Activated effector memory CD4-positive, alpha-beta T cell treated with Interleukin-2 at 50 U/mL for 16 hours (primary cell): ENCODE measurements at places on chromosomes 1 and 21.

- DNase-seq, result no peak
These were observed 228.9 kb downstream of the TNR start for GRCh38 chr1:175514387-175514953.

DNA sequence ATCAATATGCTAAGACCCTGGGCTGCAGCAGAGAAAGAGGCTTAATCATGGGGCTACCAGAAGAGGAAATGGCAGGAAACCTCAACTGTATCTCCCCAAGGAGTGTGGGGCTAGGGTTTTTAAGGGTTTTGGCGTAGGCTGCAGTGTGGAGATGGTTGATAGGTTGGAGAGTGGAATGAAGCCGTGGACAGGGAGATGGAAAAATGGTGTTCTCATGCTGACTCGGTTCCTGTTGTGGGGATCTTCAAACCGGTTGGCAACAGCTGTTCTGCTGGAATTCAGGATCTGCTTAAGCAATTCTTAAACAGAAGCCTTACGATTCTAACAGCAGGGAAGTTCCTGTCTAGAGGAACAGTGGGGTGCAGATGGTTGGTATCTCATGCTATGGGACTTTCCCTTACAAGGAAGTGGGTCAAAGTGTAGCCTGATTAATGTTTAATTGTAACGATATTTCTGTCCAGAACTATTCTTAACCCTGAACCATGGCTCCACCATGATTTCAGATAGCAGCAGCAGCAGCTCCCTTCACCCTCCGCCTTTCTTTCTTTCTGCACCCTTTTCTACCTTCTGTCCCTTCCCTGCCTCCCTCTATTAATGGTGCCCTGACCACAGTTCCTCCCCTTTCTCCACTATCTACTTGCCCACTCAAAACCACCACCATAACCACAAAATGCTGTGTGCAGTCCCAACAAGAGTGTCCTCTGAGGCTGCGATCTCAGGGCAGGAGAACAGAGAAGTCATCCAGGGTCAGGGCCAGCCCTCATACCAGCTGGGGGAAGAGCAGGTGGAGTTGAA is 30.8 kb downstream of the RSPH1 start:
- no peak for DNase-seq

DNA sequence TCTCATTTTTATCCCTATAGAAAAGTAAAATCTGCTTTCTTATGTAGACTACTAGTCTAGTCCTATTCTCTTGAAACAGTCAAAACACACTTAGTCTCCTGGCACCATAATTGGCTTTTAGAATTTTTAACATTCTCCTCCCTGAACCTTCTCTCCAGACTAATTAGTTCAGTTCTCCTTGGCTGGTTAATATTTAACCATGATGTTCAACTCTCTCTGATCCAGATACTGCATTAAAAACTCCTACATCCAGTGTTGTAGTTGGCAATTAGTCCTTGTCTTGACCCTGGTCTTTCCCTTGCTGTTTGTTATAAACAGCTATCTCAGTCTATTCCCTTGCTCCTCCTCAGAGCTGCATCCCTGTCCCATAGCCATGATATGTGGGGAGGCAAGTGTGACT is 422.9 kb upstream of the BEND5 start:
- DNase-seq, result no peak

DNA sequence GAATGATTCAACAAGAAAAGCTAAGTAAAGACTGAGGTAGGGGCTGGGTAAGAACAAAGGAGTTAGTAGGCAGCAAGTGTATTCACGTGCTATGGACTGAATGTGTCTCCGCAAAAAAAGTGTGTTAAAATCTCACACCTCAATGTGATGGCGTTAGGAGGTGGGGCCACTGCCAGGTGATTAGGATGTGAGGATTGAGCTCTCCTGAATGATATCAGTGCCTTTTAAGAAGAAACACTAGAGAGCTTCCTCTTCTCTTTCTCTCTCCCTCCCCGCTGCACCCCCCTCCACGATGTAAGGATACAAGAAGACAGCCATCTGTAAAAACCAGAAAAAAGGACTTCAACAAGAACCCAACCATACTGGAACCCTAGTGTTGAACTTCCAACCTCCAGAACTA is 396.1 kb upstream of the PLXNA2 start:
- DNase-seq, result no peak

GRCh38 chr1:47585141-47585902 is 147.5 kb downstream of the FOXD2 start:
- no peak for DNase-seq

GRCh38 chr1:230958370-230958769 is 20.3 kb downstream of the TTC13 start:
- DNase-seq, result no peak

- DNase-seq, result no peak
These were observed 155.3 kb downstream of the DISC1 start for GRCh38 chr1:231781892-231782291.

DNA sequence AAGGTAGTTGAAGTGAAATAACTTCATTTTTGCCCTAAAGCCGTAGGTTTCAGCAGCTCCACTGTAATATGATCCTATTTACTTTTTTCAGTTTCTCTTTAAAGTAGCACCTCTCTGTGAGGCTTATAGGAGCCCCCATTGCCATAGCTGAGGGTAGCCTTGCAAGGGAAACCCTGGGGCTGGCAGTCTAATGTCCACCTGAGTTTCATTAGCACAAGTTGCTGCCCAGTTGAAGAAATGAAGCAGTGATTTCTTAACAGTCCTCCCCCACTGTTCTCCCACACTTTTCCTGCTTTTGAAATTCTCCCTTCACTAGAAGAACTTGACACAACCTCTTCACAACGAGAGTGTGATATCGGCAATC is 1.5 kb downstream of the HMCN1 start:
- DNase-seq, result no peak

DNA sequence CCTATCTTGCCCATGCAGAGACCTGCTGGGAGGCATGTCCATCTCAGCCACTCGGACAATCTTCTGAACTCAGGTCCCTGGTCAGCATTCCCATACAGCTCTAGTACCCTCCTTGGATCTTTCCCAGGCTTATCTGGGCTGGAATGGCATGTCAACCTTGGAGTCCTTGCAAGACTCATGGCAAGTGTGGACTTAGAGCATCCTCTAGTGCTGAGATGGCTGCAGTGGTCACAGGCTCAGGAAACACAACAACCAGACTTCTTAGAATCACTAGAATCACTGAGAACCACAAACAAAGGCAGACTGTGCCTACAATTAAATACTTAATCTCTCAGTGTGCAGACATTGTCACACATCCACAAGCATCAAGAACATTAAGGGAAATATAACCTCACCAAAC is 73.1 kb upstream of the TSHB start:
- DNase-seq, result no peak

DNA sequence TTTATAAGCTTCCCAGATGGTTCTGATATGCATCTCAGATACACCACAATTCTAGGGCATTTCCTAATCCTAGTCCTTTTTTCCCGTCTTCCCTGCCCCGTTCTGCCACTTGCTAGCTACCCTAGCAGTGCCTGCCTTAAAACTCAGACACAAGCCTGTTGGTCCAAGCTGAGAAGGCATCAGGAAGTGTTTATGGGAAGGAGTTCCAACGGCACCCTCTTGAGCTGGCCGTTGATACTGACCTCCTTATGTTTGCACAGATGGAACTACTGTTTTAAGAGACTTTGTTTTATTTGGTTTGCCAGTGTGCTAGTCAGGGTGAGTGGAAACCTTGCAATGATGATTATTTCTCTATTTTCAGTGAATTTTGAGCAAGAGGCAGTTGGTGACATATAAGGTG is 67.2 kb downstream of the UCK2 start:
- no peak for DNase-seq

GRCh38 chr1:3113047-3113740 is 44.2 kb downstream of the PRDM16 start:
- DNase-seq, result no peak

- DNase-seq, result no peak
These were observed 54.0 kb upstream of the C1orf185 start for GRCh38 chr1:51048021-51048420.

- DNase-seq, result no peak
These were observed 616.9 kb downstream of the KIF26B start for GRCh38 chr1:245771511-245772281.

DNA sequence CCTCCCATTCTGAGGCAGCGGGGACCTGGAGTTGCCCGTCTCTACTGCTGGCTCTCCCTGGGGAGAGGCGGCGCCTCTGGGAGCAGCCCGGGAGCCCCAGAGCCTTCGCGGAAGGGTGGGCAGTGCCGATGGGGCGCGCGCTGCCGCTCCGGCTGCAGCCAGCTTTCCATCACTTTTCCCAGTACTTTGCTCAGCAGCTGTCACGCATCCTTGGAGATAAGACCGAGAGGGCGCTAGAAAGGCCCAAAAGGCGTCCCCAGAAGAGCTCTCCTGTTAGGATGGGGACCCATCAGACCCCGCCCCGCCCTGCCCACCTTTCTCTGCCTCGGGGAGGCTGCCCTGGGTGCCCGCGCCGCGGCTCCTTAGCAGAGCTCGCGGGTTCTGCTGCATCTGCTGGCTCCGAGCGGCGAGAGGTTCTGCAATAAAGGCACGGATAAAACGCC is 534 bp downstream of the KCNH1 start:
- no peak for DNase-seq

GRCh38 chr1:203187689-203188264 is 1.3 kb upstream of the CHI3L1 start:
- no peak for DNase-seq

GRCh38 chr1:79124756-79125155 is 118.2 kb upstream of the ADGRL4 start:
- no peak for DNase-seq

GRCh38 chr1:78121710-78122109 is 75.9 kb downstream of the GIPC2 start:
- no peak for DNase-seq

GRCh38 chr1:232507571-232507970 is 122.4 kb downstream of the SIPA1L2 start:
- DNase-seq, result no peak

- no peak for DNase-seq
These were observed 10.4 kb upstream of the PPT1 start for GRCh38 chr1:40107290-40107959.

GRCh38 chr1:67133177-67133576 is 1.6 kb downstream of the C1orf141 start:
- DNase-seq, result no peak

DNA sequence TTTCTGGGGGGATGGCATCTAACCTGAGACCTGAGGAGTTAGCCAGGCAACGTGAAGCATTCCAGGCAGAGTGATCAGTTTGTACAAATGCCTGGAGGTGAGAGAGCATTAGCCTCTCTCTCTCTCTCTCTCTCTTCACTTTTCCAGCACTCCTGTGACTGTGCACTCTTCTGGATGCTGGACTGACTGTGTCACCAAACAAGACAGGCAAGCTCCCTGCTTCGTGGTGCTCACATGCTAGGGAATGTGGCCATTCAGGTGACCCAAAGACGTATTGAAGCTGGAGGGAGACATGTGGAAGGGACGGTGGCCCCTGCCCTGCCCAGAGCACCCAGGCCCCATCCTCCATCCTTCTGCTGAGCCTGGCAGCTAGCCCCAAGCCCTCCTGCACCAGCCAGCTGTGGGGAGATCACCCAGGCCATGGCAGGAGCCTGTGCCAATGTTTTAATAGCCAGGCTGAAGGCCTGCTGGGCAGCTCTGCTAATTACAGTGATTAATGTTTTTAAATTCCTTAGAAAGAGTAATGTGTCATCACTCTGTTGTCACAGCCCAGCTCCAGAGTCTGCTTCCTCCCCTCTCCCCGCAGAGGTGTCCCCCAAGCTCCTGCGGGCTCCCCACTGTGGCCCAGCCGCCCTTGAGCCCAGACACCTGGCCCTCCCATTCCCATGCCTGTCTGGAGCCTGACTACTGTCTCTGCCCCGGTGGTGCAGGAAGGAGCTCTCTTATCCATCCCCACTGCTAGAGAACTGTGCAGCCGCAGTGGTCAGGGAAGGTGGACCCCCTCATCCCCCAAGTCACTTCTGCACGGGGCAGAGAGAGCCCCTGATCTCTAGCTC is 48.9 kb downstream of the UBIAD1 start:
- no peak for DNase-seq

GRCh38 chr1:231940116-231940515 is 313.5 kb downstream of the DISC1 start:
- no peak for DNase-seq

- no peak for DNase-seq
These were observed 9.4 kb downstream of the RUNX1 start for GRCh38 chr21:35039595-35040289.

- no peak for DNase-seq
These were observed 3.0 kb upstream of the ATP1B1 start for GRCh38 chr1:169103480-169103893.

DNA sequence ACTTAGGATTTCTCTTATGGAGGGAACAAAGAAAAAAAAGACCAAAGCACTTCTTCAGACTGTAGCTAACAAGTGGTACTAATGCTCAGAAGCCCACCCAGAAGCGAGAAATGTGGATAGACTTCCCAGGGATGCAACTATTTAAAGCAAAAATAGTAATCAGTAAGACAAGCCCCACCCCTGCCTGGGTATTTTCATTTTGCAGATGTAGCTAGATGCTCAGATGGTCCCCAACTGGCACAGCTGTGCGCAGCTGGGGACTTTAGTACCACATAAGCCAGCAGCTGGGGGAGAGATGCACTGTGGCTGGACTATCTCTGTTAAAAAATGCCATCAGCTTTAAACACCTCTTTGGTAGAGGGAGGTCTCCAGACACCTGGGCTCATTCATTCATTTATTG is 77.8 kb upstream of the SPAG17 start:
- DNase-seq, result no peak

DNA sequence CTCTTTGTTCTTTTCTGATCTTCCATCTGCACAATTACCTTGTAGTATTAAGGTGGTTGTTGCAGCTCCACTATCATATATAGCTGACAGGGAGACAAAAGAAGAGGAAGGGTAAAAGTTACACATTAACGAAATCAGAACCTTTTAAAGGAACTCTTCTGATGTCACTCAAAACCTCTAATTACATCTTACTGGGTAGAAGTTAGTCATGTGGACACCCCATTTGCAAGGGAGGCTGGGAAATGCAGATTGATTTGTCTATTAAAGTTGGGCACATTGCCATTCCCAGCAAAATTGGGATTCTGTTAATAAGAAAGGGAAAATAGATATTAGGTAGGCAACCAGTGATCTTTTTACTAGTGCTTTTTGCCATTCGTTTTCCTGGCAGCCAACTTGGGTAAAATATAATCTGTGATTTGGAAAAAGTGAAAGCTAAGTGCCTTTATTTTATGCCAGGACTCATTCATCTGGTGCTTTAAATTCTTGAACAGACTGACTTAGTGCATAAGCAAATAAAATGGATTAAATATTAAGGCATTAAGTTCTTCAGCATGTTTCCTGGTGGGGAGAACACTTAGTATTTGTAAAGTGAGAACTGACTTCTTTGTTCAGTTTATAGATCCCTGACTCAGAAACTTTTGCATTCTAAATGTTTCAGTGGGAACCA is 71.3 kb downstream of the DNM3 start:
- no peak for DNase-seq
